ENCODE measurements at places on chromosomes 1 and 21.

DNA sequence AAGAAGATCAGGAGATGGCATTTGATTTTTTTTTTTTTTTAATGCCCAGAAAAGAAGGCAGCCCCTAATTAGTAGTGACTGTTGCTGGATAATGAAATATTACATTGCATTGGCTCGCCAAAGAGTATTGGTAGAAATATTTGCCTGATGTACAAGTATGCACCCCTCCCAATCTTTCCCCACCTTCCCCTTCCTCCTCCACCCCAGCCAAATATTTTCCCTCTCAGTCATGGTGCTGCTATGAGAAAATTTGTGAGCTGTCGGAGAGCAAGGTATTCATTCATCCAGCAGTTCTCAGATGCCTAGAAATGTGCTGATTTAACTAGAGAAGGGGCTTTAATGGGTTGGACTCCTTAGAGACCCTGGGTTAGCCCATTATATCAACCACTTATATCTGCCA, 50.5 kb upstream of the IKBKE start:
- no peak for DNase-seq

DNA sequence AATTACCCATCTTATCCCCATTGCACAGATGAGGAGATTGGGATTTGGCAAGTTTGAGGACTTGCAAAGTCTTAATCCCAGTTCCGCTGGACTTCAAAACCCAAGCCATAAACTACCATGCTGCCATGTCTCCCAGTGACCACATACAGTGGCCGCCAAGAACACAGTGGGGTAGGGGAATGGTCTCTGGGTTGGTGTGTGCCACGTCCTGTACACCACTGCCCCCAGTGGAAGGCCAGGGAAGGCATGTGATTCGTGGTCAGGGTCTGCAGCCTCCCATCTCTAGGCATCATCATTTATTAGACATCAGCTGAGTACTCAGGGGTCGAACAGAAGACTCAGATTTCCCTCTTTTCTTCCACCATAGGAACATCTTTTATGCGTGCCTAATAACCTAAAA, 76.0 kb downstream of the MAN1C1 start:
- DNase-seq = peak; percentile 60

GRCh38 chr1:247184254-247184653, 12.4 kb upstream of the ZNF124 start:
- no peak for DNase-seq

DNA sequence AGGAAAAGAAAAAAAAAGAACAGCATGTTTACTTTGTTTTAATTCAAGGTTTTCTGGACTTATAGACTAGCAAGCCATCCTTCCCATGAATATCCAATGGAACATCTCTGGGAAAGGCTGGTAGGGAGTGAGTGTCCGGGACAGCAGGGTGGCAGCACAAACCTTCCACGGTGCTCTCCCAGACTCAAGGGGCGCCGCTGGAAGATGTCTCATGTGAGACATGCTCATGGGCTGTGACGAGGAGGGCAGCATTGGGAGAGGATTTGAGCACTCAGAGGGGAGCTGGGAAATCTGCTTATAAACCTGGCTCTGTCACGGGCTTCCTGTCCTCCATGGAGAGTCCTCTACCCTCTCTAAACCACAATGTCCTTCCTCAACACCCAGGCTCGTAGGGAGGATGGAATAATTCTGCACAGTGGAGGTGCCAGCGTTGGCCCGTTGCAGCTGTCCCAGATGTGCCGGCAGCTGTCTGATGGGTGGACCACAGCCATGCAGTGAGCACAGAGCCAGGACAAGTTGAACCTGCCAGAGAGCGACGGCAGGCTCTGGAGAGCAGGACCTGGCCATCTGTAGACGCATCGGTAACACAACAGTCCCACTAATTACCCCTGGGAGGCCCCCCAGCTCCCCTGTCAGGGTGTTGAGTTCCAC, 100.1 kb upstream of the IGSF21 start:
- DNase-seq = no peak

DNA sequence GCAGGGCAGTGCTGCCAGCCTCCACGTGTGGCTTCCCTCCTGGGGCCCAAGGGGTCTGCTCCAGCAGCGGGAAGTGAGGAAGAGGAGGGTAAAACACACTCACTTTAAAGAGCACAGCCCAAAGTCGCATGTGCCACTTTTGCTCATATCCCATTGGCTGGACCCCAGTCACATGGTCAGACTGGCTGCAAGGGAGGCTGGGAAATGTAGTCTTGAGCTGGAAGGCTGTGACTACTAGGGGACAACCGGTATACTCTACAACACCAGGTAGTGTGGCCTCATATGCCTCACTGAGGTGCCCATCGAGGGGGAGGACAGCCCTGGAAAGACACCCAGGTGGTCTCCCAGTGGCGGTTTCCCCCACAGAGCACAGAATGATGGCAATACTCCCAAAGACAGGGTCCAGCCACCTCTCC, 45.2 kb downstream of the CAMK2N1 start:
- DNase-seq = peak; percentile 58

DNA sequence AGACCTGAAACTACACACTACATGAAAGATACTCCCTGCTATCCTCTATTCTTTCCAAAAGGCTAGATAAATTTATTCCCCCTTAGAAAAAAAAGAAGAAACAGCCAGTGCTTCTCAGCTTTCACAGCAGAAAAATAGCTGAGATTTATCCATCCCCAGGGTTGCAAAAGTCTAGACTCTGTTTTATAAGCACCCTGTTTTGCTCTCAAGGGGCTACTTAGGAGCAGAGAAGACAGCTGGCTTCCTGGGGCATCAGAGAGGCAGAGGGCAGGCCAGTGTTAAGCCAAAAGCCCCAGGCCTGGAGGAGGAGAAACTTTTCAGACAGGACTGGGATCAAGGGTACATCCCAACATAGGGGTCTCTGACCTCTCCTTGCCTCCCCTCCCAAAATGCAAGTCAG, 3.9 kb downstream of the LAMB3 start:
- no peak for DNase-seq

- no peak for DNase-seq
Measured at GRCh38 chr1:113101588-113101987, 28.6 kb downstream of the LRIG2 start.

DNA sequence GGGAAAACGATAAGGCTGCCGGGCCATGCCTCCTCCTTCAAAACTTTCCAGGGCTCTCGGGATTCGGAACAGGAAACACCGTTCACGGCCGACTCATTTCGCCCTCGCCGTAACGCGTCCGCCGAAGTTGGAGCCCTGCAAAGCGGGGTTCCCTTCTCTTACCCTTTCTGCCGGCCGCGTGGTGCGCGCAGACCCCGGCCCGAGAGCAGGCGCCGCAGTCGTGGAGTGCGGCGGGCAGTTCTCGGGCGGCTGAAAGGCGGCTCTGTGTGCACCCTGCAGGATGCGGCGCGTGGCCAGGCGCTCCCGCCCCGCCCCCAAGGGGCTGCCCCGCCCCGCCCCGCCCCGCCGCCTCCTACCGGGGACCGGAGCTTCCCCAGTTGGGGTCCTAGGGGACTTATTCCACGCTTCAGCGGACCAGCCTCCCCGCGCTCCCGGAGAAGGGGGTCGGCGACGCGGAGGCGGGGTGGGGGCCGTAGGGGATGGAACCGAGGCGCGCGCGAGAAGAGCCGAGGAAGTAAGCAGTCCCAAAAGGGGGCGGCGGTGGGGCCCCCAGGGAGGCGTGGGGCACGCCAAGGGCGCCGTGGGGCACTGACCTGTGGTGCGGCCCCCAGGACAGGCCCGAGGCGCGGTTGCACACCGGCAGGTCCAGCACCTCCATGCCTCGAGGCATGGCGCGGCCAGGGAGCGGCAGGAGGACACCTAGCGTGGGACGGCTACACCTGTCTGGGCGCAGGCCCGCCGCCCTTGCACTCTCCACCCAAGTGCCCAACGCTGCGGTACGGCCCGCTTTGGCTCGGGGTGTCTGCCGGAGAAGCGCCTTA, at the start of gene MCOLN2:
TSS of gene MCOLN2 (minus strand) at position 268 of the 821 bp plus-strand sequence. CDS start at position 27, 241 bp downstream.
- peak; percentile 48 for DNase-seq

GRCh38 chr1:228474507-228474906, 12.7 kb upstream of the RNF187 start:
- no peak for DNase-seq

All from endothelial cell (in vitro differentiated cells).